Activated T-cell treated with anti-CD3 and anti-CD28 coated beads, Interleukin-2, amount 50 U/mL, for 72 hours (primary cell): ENCODE measurements at places on chromosomes 12 and 14.

GRCh38 chr14:54555651-54556050, 11.3 kb upstream of the SAMD4A start:
- H3K27me3 ChIP-seq = no peaks in the 10 kb centered on the region
- H3K36me3 ChIP-seq = no peaks in the 10 kb centered on the region
- no peaks in the 10 kb centered on the region for H3K4me1 ChIP-seq
- no peak overlapping the region for H3K27ac ChIP-seq
- no peak overlapping the region for H3K4me3 ChIP-seq

DNA sequence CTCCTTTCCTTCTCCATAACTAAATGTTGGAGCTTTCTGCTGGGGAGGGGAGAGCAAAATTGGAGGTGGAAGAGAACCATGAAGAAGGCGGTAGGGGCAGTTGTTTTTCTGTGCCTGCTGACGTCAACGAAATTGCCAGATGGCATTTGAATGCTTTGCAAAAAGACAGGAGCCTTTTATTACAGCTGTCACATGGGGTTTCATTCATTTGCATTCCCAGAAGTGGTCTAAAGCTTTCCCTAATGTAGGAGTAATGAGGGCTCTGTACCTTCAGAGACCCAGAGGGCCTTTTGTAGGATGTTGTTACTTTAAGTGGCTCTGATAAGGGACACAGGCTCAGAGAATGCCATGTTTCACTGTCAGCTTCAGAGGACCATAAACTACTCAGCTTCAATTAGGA, 107.1 kb upstream of the SLCO1C1 start:
- no peak overlapping the region for H3K27ac ChIP-seq
- DNase-seq = no peak
- H3K36me3 ChIP-seq = no peaks in the 10 kb centered on the region
- H3K4me1 ChIP-seq = no peaks in the 10 kb centered on the region

DNA sequence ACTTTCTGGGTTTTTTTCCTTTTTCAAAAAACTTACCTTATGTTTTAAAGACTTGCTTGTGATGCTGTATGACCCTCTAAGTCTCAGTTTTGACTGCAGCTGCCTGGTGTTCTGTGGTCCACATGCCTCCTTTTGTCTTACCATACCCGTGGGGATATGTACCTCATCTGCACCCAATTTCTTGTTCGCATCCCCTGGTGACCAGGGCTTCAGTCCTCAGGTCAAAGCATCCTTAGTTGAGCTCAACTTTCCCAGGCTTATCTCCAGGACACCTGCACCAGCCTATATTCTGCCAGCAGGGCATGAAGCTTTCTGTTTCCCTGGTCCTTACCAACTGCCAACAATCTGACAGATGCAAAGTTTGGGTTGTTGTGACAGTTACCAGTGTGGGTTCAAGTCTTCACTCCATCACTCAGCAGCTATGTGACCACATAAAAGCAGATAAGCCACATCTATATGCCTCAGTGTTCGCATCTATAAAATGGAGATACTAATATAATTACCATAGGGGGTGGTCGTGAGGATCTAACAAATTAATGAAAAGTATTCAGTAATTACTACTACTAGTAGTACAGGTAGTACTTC, 94.0 kb downstream of the NTF3 start:
- no peaks in the 10 kb centered on the region for H3K4me1 ChIP-seq
- no peak overlapping the region for H3K27ac ChIP-seq
- H3K27me3 ChIP-seq = peaks cover 11% of the 10 kb centered on the region
- no peak overlapping the region for H3K4me3 ChIP-seq
- H3K36me3 ChIP-seq = no peaks in the 10 kb centered on the region

DNA sequence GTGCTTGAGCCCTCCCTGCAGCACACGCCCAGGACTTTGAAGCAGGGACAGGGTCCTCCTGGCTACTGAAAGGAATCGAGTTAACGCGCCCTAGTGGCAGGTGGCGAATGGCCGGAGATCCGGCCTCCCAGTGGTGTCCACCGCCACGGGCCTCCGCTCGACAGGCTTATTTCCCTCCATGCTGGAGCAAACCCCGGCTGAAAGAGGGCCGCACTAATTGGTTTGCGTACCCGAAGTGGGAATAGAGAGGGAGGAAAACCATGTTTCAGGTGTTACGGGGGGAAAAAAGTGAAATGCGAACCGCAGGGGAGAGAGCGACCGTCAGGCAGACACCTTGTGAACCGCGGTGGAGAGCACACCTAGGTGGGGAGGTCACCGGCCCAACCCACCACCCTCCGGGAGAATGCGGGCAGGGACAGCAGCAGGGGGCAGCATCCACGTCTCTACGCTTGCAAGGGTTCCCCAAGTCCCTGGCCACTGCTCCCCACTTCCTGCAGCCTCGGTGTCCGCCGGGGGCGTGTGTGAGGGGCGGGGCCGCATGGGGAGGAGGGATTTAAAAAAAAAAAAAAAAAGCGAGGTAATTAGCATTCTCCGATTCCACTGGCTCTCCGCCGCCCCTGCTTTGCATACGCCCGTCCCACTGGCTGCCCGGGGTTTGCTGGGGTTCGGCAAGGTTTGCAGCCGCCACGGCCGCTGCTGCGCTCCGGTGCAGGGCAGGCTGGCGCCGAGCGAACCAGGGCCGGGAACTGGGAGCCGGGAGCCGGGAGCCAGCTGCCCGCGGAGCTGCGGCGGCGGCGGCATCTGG, 224.6 kb upstream of the CRY1 start:
- H3K27me3 ChIP-seq = peaks cover 13% of the 10 kb centered on the region
- H3K4me3 ChIP-seq = peak overlapping the region; percentile 88
- H3K27ac ChIP-seq = peak overlapping the region; percentile 82
- peaks cover 27% of the 10 kb centered on the region for H3K4me1 ChIP-seq
- H3K36me3 ChIP-seq = no peaks in the 10 kb centered on the region

DNA sequence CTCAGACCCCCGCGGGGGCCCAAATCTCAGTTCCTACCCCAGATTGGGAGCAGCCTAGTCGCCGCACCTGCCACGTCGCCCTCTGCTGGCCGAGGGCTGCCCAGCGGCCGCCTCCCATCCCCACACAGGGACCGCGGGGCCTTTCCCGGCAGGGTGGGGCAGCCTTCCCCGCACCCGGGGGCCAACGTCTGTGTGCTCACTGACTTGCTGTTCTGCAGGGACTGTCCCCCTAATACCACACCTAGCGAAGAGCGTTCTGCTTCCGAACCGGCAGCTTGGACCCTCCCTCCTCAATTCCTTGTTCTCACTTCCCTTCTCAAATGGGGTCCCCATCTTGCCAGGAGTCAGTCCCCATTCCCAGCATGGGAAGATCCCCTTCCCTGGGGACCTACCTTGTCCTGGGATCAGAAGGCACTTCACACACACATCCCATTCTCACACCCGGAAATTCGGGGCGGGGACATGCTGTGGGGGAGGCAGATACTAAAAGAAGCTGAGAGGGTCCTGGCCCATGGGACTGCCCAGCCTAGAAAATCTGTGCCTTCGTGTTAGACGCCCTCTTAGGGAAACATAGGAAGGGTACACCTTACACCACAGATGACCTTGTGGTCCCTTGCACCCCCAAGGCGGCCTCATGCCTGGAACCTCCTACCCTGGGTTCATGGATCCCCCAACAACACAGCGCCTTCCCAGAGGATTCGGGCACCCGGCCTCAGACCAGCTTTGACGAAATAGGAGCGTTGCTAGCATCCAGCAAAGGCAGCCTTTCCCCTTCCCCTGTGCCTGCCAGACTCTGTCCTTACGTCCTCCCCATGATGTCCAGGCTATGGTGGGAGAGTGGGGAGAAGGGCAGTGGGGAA, 16.4 kb downstream of the ACVRL1 start:
- peak overlapping the region; percentile 37 for H3K4me3 ChIP-seq
- H3K4me1 ChIP-seq = peaks cover 6% of the 10 kb centered on the region
- peak; percentile 73 for DNase-seq
- no peaks in the 10 kb centered on the region for H3K36me3 ChIP-seq
- H3K27me3 ChIP-seq = no peaks in the 10 kb centered on the region
